Stimulated activated naive CD8-positive, alpha-beta T cell treated with anti-CD3 and anti-CD28 coated beads, Interleukin-15, amount 100 ng/mL, for 72 hours (primary cell): ENCODE measurements at places on chromosomes 6 and 20.

DNA sequence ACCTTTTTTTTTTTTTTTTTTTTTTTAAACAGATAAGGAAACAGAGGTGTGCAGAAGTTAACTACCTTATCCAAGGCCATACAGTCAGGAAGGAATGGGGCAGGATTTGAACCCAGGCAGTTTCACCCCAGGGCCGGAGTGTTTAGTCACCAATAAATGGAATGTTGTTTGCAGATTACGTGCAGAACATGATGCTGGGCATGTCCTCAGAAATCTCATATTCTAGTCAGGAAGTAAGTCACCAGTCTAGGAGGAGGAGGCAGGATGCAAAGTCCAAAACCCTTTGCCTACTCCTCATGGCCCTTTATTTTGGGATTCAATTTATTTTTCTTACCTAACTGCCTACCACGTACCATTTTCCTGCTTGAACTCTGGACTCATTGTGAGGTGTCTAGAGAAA, 57.1 kb upstream of the LRRC1 start:
- no peak for DNase-seq

- DNase-seq, result peak; percentile 93
Observed at GRCh38 chr6:26216359-26216885, 129.2 kb downstream of the HFE start.

DNA sequence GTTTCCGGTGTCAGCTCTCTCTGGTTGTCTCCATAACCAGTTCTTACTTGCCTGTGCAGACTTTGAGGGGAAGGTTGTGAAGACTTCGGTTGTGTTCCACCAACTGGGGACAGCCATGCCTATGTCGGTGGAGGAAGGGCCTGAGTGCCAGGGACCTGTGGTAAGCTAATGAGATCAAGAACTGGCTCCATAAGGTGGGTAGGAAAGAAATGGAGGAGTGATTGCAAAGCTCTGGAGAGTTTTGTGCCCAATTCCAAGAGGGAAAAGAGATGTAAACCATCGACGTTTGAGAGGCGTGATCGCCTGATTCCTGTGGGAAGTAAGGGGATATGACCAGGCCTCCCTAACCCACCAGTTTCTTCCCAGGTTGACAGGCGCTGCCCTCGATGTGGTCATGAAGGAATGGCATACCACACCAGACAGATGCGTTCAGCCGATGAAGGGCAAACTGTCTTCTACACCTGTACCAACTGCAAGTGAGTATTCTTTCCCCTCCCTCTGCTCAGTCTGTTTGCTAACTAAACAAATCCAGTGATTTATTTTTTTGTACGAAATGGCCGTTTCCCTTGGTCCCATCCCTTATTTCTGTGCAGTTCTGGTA, 893 bp downstream of the POLR1H start:
- DNase-seq, result no peak

DNA sequence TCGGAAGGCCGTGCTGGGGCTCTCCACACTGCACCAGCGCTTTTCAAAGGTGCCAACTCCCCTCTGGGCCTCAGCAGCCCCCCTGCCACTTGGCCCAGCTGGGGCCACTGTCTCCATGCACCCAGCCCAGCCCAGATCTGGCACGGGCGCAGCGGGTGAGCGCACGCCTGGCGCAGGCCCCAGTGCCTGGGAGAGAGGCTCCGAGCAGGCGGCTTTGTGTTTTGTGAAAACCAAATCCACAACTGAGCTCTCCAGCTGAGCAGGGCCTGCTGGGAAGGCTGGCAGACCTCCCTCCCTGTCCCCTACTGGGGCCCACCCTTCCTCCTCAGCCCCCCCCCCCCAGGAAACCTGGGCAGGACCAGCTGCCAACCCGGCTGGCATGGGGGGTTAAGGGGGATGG, 17.0 kb downstream of the MDGA1 start:
- no peak for DNase-seq

GRCh38 chr6:84979541-84979940, 215.1 kb upstream of the TBX18 start:
- DNase-seq, result no peak
